Activated CD4-positive, alpha-beta T cell treated with anti-CD3 and anti-CD28 coated beads for 24 hours (primary cell): ENCODE measurements at places on chromosomes 5 and 9.
A peak's percentile ranks its signal among the peaks of the same experiment; 100 is the strongest.

DNA sequence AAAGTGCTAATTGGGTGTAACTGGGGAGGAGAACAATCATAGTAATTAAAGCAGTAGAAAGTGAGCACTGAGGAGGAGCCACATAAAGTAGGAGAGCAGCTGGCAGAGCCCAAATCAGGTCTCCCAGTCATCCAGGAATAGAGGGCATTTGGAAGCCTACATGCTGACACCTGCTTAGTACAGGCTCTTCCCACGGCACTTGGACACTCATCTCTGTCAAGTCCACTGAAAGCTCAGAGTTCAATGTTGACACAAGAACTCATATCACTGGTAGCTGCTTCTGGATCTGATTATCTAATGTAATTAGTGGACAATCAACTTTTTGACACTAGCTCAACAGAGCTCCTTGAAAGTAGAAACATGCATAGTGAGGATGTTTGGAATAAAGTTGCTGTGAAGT lies 45.9 kb upstream of the PCSK1 start:
- DNase-seq, result no peak

GRCh38 chr5:3424946-3425345 lies 170.7 kb upstream of the IRX1 start:
- DNase-seq, result no peak

GRCh38 chr9:95516734-95517558 lies at the start of gene PTCH1:
Gene PTCH1, minus strand, starts transcription at chr9:95516971.
- no peak for DNase-seq

GRCh38 chr5:139912804-139913203 lies 117.2 kb downstream of the PSD2 start:
- no peak for DNase-seq

DNA sequence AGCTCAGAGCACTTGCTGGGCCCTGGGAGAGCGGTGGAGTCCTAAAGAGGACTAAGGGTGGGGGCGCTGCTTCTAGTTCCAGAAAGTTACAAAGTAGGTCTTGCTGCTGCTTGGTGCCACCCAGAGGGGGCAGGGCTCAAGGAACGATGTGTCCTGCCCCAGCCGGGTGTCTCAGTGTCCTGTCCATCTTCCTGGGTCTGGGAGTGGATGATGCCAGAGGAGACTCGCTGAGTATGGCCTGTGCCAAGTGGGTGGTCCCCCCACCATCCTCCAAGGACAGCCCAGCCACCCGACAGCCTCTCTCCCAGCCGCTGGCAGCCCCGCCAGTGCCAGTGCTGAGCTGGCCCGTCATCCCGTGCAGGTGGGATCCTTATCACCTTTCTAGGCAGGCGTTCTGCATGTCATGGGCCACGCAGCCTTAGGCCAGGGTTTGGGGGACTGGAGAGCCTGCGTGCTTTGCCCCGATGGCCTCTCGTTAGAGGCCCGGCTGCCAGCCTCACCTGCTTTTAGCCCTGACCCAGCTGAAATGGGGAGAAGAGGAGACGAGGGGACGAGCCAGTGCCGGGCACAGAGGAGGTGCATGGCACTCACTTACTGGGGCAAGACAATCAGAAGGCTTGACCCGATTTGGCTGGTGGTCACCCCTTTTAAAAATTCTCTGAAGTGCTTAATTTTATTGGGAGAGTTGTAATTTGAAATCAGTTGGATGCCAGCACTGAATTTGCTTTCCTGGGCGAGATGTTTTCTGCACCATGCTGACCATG lies 5.6 kb downstream of the WNK2 start:
- no peak for DNase-seq

GRCh38 chr5:476102-476813 lies 33.3 kb downstream of the EXOC3 start:
- DNase-seq, result no peak

GRCh38 chr5:37086466-37087173 lies 162.6 kb downstream of the CPLANE1 start:
- no peak for DNase-seq

- DNase-seq, result no peak
Measured at GRCh38 chr9:33750307-33750838, 45.0 kb upstream of the PRSS3 start.

GRCh38 chr5:36334315-36334714 lies 32.6 kb upstream of the RANBP3L start:
- DNase-seq, result no peak

- no peak for DNase-seq
Measured at GRCh38 chr9:135533674-135534073, 12.3 kb upstream of the OBP2A start.

GRCh38 chr5:93791518-93791972 lies 50.1 kb upstream of the POU5F2 start:
- DNase-seq, result no peak

- no peak for DNase-seq
Measured at GRCh38 chr5:151685749-151686673, 704 bp downstream of the SPARC start.

GRCh38 chr9:93669958-93670207 lies 93.5 kb downstream of the PHF2 start:
- no peak for DNase-seq

GRCh38 chr9:123312306-123312877 lies 43.6 kb upstream of the CRB2 start:
- DNase-seq, result no peak

DNA sequence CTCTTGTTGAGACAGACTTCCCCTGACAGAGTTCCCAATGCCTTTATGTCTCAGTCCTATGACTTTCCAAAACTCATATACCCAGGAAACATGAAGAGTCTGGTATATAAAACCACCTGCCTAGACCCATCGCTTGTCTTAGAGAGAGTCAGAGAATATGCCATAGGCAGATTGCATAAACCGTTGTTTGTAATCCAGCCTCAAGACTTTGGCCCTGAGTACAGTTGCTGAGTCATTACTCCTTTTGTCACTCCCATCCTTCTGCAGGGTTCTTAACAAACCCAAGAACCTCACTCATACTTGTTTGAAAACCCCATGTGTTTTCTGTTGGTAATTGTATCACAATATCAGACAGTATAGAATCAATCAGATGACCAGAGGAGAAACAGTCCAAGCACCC lies 616.3 kb downstream of the SLCO4C1 start:
- no peak for DNase-seq

DNA sequence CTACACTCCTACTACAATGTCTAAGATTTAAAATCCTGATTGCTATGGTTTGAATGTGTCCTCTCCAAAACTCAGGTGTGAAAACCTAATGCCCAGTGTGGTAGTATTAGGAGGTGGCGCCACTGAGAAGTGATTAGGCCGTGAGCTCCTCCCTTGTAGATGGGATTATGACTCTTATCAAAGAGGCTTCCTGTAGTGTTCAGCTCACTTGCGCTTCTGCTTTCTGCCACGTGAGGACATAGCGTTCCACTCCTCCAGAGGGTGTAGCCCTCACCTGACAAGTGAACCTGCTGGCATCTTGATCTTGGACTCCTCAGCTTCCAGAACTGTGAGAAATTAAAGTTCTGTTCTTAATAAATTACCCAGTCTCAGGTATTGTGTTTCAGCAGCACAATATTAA lies 33.0 kb upstream of the WHRN start:
- no peak for DNase-seq

GRCh38 chr5:105695941-105696340 lies 1974.8 kb downstream of the EFNA5 start:
- DNase-seq, result no peak

DNA sequence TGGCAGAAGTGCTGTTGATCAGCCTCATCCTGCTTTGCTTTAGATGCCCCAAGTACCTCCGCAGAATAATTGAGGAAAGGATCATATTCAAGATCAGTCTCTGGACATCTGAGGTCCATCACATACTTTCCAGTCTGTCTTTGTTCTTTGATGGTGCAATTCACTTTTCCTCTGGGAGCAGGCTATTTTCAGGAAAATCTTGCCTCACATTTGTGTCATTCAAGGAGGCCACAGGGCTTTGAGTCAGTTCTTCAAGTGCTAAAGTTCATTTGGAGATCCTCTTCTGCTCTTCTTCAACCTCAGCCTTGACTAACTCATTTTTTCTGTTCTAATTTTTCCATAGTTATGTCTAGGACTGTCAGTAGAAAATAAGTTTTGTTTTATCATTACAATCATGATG lies 18.6 kb downstream of the EQTN start:
- no peak for DNase-seq

DNA sequence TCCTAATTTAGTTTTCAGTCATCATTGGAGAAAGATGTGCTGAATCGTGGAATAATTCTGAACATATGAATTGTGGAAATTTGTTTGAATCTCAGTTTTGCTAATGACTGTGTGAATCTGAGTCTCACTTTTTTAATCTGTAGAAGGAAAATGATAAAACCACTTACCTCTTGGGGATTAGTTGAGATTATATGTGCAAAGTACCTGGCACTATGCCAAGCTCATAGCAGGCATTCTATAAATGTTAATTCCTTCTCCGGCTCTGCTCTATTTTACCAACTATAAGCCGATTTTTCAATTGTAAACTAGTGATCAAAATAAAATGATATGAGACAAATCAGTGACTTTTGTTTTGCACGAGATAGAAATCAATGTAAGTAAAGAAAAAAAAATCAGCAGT lies 290.8 kb downstream of the TRPM3 start:
- no peak for DNase-seq

- DNase-seq, result no peak
Measured at GRCh38 chr9:113992276-113992951, 85.7 kb downstream of the AMBP start.

GRCh38 chr5:145867806-145868205 lies 5.0 kb downstream of the GRXCR2 start:
- no peak for DNase-seq

- no peak for DNase-seq
Measured at GRCh38 chr9:2957656-2958200, 113.8 kb upstream of the PUM3 start.

- peak; percentile 54 for DNase-seq
Measured at GRCh38 chr9:71769175-71770161, 1.2 kb upstream of the CEMIP2 start.

DNA sequence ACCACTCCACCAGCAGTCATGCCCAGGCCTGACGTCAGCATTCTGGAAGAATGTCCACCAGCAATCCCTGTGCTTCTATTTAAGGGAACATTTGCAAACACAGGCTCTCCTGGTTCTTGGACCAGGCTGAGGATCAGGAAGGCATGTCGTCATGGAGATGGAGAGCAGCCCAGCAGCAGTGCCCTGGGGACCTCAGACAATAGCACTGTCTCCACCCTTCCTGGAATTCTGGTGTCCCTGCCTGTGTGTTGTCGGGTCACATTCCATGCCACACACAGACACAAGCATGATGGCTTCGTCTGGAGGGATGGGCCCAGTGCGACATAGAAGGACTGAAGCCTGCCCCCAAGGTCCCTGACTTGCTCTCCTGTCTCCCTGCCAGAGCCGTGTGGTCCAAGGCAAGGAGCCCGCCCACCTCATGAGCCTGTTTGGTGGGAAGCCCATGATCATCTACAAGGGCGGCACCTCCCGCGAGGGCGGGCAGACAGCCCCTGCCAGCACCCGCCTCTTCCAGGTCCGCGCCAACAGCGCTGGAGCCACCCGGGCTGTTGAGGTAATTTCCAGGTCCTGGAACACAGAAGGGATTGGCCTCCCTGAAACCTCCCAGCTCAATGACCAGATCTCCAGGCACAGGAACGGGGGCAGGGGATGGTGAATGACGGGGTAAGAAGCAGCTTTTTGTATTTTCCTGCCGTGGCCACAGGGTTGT lies 43.8 kb downstream of the STOM start:
- no peak for DNase-seq

DNA sequence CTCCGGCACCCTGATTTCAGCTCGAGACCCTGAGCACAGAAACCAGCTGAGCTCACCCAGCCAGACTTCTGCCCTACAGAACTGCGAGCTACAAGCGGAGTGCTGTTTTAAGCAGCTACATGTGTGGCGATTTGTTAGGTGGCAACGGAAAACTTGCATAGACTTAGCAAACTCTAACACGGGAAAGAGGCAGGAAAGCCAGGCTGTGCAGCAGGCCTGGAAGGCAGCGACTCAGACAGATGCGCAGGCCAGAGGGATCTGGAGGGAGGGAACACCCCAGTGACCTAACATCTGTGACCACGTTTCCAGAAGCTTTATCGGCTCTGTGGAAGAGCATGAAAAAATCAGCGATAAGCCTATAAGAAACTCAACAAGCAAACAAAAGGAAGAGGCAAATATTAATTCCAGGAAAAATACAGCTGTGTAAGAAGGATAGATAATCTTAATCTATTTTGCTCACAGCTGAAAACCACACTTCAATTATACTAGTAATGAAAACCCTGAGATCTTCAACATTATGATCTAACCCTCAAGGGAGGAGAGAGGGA lies 11.0 kb downstream of the UBAC1 start:
- no peak for DNase-seq

DNA sequence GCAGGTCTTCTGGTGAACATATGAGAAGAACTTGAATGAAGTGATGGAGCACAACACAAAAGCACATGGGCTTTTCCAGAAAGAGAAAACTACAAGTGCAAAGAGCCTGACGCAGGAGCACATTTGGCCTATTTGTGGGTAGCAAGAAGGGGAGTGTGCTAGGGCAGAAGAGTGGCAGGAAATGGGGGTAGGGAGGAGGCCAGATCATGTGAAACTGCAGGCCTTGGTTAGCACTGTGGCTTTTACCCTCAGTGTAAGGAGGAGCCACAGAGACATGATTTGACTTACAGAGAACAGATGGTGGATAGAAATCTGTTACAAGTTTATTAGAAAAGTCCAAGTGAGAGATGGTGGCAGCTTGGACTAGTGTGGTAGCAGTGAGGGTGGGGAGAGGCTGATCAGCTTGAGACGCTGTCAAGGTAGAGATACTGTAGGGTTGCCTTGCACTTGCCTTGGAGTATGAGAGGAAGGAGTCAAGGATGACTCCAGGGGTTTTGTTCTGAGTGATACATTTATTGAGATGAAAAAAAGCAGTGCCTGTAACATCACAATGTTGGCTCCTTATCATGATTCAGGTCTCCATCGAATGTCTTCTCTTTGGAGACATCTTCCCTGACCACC lies 126.7 kb downstream of the PPP2R2B start:
- DNase-seq, result no peak

DNA sequence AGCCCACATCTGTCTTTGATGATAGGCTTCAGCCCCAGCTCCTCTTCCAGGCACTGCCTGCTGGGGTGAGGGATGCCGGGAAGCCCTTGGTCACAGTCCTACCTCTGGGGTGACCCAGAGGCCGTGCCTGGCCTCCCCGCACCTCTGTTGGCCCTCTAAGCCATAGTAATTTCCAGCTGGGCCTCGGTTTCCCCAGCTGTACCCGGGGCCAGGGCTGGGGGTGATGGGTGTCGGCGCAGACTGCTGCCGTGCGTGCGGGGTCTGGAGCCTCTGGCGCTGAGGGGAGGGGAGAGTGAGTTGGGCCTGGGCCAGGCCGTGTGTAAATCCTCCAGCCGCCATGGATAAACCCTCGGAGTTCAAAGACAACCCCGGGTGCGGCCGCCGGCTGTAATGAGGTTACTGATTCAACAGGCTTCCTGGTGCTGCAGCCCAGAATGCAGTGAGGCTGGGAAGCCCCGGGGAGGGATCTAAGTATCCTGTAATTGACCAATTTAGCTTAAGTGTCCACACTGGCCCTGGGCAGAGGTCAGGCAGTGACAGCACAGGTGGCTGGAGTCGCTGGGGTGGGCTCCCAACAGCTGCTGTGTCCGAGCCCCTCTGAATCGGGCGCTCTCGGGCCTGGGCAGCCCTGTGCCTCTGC lies 7.1 kb downstream of the RXRA start:
- DNase-seq, result no peak
